GM06990 (cell line): ENCODE measurements at places on chromosomes 11 and 22.

DNA sequence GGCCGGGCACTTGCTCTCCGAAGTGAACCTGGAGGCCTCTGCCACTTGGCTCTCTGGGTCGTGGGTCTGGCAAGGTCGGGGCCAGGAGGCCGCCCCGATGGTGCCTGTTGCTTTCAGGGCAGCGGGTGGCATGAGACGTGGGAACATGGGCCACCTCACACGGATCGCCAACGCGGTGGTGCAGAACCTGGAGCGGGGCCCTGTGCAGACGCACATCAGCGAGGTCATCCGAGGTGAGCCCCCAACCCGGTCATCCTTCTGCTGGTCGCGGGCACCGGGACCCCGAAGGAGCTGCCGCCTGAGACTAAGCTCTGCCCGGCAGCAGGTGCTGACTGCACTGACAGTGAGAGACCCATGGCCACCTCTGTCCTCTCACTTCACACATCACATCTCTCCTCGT is 40.0 kb downstream of the SBF1 start:
- DNase-seq: peak; percentile 9

DNA sequence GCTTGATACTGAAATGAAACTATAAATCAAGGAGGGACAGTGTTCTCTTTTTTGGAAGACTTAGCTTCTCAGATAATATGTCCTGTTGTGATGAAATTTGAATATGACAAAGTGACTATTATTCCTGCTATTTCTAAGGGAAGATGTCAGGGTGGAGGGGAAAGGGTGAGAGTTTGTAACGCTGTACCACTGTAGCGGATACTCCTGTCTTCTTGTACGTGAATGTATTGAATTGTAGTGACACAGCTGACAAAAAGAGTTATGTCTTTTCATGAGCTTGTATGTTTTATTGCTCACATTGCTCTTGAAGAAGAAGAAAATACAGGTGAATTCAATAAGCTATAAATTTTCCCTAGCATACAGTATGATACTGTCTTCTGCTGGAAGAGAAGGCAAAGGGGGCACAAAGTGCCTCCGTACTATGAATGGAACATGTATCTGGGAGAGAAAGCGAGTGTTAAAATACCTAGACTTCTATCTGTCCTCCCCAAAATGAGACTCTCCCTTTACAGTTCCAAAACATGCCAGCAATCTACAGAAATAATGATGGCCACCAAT is 538.5 kb upstream of the LRRC4C start:
- no peak for DNase-seq

GRCh38 chr11:87405843-87406242 is 368.1 kb downstream of the TMEM135 start:
- no peak for DNase-seq

DNA sequence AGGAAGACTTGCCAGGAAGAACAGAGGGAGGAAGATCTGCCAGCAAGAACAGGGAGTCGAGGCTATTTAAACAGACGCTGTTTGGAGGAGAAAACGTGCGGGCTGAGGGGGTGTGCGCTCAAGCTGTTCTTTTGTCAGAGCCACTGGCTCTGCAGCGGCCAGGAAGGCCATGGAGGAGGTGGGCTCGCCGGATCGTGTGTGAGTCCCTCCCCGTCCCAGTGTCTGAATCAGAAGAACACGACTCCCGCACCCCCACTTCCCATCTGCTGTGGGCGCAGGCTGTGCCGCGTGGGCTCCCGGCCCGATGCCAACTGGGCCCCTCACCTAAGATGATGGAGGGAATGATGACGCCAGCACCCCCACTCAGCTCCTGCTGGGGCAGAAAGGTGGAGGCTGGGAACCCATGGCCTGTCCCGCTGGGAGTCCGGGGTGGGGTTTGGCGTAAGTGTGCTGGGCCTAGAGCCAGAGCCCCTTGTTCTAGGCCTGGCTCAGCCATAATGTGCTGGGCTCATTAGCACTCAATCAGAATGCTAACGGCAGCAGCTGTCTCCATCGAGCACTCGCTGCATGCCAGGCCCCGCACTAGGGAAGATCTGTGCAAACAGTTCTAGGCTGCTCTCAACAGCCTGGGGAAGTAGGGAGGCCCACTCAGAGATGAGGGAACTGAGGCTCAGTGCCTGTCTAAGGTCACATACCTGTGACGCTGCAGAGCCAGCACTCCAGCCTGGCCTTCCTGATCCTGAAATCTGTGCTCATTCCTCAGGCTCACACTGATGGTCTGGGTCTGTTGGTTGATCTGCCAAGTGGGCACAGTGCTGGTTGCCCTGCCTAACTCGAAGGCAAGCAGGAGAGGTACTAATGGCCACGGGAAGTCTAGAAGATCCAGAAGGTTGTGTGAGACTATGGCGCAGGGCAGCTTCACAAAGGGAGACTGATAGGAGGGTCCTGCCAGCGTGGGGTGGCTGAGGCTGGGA is 11.5 kb downstream of the NPTXR start:
- no peak for DNase-seq

GRCh38 chr11:24514219-24514594 is 17.4 kb downstream of the LUZP2 start:
- no peak for DNase-seq

DNA sequence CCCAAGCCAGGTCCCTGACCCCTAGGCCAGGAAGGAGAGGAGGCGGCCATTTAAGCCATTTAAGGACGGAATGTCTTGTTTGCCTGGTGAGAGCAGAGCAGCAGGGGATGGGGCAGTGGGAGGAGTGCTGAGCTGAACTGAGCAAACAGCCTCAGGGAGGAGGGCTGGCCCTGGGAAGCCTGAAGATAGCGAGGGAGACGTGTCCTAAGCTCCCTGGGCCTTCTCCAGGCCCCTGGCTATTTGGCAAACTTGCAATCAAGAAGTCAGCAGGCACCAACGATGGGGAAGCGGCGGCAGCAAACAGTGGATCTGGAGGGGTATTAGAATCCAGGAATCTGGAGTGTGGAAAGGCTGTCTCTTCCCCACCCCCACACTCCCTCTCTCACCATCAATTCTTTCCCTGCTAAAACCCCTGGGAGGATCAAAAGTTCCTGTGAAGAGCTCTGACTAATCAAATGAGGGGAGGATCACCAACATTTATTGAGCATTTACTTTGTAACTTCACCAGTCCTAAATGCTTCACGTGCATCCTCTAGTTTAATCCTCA is 8.8 kb downstream of the BCL9L start:
- no peak for DNase-seq

DNA sequence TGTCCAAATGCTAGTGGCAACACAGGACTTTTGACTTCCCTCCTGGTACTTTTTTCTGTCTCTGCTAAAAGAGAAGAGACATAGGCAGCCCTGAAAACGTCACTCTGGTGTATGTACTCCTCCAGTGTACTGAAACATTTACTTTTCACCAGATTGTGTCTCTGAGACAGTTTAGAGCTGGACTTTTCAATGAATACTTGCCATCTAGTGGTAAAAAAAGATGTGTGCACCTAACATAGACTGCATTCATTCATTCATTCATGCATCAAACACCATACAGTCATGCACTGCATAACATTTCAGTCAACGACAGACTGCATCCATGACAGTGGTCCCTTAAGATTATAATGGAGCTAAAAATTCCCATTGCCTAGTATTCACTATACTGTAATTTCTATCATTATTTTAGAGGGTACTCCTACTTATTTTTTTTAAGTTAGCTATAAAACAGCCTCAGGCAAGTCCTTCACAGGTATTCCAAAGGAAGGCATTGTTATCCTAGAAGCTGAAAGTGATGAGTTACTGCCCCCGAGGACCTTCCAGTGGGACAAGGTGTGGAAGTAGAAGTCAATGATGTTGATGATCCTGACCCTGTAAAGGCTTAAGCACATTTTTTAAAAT is 186.2 kb downstream of the SPON1 start:
- DNase-seq: no peak

DNA sequence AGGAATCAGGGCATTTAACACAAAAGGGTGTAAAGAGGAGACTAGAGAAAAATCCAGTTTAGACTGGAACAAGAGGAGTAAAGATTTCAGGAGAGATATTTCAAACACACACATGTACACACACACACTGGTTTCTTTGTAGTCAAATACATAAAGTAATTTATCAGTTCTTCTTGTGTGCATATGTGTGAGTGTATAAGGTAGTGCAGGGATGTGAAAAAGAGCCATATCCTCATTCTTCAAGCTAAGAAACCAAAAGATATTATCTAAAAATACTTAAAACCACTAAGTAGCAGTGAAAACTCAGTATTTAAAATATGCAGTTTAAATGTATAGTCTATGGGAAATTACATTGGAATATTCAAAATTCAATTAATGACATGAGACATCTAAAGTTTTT is 52.5 kb upstream of the CARD18 start:
- no peak for DNase-seq

DNA sequence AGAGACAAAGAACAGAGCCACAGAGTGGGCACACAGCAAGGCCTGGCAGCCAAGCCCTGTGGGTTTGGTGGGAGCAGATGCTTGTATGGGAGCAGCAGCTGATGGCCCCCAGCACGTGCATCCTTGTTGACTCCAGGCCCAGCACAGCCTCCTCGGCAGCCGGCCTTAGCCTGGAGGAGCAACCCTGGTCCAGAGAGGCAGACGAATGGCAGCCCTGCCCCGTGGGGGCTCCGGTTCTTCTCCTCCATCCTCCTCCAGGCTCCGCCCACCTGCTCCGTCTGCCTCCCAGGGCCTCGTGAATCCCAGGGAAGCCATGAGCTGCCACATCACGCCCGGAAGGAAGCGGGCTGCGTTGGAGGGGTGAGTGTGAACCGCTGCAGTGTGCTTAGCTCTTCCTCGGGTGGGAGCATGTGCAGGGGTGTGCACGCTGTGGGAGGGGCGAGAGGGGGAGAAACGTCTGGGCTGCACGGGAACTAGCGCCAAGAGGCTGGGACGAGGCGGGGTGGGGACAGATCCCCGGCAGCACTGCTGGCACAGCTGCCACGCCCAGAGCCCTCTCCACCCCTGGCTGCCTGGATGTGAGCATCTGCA is 36.3 kb upstream of the JAM3 start:
- DNase-seq: no peak

- no peak for DNase-seq
Observed at GRCh38 chr22:49752598-49753091, 75.0 kb downstream of the BRD1 start.

DNA sequence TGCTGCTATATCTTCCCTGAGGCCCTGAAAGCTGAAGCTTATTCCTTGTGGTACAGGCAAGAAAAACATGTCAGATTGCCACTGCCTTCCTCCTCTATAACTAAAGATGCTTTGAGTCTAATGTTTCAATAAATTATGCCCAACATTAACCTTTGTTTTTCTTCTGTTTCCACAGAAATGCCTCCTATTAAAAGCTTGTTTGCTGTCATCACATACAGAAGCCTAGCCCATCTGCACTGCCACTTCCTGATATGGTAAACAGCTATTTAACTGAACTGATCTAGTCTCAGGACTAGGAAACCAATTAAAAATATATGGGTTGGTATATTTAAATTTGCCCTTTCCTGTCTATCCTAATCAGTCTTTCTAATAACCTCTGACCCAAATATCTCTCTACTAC is 17.1 kb upstream of the CRTAM start:
- DNase-seq: no peak

- DNase-seq: no peak
Observed at GRCh38 chr11:75313513-75314272, 37.8 kb downstream of the ARRB1 start.

GRCh38 chr11:65867284-65868071 is 5.1 kb downstream of the EFEMP2 start:
- DNase-seq: no peak

GRCh38 chr11:130068986-130069658 is 572 bp upstream of the APLP2 start:
- peak; percentile 68 for DNase-seq

DNA sequence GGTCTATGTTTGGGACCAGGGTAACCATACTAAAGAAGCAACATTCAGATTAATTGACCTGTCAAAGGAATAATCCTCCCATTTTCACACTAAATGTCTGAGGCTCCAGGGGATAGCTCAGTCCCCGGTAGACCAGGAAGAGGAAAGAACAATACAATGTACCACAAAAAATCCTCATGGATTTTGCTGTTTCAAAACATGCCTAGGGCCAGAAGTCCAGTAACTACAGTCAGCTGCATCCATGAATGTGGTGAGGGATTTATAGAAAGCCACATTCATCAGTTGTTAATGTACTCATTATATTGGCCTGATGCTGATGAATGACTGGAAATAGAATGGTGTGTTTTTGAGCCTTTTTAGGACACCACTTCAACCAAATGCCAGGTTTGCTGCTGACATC is 6.9 kb upstream of the ETS1 start:
- no peak for DNase-seq

GRCh38 chr11:48001438-48002021 is 21.2 kb downstream of the PTPRJ start:
- no peak for DNase-seq

GRCh38 chr22:39663751-39664150 is 93.2 kb downstream of the CACNA1I start:
- DNase-seq: no peak

DNA sequence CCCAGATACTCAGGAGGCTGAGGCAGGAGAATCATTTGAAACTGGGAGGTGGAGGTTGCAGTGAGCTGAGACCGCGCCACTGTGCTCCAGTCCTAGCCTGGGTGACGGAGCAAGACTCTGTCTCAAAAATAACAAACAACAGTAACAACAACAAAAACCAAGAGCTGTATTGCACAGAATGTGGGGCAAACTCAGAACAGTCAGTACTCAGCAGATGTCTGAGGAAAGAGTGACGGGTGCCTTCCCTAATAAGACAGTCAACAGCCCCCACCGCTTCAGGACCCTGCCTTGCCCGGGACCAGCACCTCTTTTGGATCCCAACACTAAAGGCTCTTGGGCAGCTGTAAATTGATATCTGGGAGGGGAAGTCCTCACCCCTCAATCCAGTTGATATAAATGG is 40.3 kb downstream of the RIBC2 start:
- no peak for DNase-seq

DNA sequence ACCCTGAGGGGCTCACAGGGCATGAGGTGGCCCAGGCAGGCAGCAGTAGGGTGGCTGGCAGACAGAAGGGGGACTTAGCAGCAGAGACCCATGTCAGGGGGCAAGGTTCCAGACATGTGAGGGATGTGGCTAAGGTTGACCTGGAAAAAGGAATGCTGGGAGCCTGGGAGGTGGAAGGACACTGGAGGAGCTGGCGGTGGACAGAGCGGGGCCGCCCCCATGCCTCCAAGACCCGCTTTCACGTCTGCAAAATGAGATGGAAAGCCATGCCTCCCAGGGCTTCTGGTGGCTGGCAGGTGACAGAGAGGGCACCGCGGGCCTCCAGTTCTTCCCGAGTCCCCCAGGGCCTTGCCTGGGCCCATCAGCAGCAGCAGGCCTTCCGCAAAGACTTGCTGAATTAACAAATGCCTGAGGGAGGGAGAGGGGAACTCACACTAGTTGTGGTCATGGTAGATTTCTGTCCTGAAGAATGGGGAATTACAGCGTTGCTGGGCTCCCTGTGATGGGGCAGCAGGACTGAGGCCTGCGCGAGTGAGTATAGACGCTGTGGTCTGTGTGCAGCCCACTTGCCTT is 23.1 kb upstream of the SOX10 start:
- no peak for DNase-seq

DNA sequence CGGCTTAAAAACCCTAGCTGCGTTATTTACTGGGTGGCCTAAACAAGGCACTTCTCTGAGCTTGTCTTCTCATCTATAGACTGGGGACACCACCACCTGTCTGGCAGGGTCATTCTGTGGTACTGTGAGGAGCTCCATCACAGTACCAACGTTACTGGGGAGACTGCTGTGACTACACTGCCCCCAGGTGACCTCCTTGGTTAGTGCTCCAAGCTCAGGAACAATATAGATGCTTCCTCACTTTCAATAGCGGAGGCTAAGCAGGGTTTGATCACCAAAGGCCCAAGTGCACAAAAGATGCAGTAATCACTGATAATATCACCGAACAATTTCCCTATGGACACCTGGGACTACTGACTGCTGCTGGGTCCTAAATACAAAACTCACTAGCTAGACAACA is 18.8 kb downstream of the PRPF19 start:
- DNase-seq: no peak
